Urinary bladder (tissue), 4 donors: ENCODE measurements at places on chromosomes 11 and 22. TPM values are rescaled to one million over a fixed set of nuclear protein-coding genes. Genes with fewer than 3 reads are reported as not detected.

FREY1 gene
- 0.58 TPM for total RNA-seq

- DNase-seq, result peak; percentile 29
These were observed 9.3 kb downstream of the MIF start for GRCh38 chr22:23903328-23903971.

- DNase-seq, result no peak
These were observed 1.0 kb upstream of the YPEL4 start for GRCh38 chr11:57650739-57651090.

DNA sequence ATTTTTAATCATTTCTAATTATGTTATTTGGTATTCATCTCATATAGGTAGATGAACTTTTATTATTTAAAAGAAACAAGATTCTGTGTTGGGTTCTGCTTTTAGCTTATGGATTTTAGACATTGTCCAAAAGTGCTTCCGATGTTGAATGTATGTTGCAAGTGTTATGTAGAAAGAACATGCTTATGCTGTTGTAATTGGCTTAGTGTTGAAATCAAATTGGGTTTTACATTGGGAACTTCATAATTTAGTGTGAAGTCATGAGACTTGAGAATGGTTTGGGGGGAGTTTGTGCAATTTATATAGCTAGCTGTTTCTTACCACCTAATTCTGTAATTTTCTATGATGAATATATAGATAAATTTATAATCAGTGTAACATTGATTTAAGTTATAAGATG, 3.6 kb downstream of the MTMR3 start:
- no peak for DNase-seq

LRRC4C gene
- 7.2 TPM for total RNA-seq

IGF2 gene
- 362 TPM for total RNA-seq

GRCh38 chr11:1870721-1871466, 18.0 kb downstream of the LSP1 start:
- DNase-seq, result no peak

PDE2A gene
- 18.6 TPM for total RNA-seq

- DNase-seq, result no peak
These were observed 12.2 kb downstream of the PHLDB1 start for GRCh38 chr11:118619444-118620197.

GRCh38 chr22:43825651-43826050, 13.5 kb upstream of the EFCAB6 start:
- DNase-seq, result no peak

DNA sequence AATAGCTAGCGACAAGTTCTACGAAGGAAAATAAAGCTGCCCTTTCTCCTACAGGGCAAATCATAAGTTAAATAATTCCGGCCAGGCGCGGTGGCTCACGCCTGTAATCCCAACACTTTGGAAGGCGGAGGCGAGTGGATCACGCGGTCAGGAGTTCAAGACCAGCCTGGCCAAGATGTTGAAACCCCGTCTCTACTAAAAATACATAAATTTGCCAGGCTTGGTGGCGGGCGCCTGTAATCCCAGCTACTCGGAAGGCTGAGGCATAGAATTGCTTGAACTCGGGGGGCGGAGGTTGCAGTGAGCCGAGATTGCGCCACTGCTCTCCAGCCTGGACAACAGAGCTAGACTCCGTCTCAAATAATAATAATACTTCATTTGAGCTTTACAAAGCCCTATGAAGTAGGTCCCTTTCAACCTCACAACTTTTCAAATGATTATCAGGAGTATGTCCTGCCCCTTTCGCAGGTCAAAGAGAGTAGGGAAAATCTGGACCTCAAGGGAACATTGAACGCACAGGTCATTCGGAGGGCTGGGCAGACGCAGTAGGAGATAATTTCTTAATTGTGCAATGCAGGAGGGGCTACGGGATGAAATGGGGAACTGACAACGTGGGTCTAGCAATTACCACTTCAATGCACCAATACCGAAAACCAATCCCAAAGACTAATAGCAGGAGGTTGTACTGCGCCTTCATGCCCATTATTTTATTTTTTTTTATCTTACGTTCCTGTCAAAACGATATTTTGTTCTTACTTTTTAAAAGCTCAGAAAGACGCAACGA, 590 bp downstream of the COMMD9 start:
- no peak for DNase-seq

DNA sequence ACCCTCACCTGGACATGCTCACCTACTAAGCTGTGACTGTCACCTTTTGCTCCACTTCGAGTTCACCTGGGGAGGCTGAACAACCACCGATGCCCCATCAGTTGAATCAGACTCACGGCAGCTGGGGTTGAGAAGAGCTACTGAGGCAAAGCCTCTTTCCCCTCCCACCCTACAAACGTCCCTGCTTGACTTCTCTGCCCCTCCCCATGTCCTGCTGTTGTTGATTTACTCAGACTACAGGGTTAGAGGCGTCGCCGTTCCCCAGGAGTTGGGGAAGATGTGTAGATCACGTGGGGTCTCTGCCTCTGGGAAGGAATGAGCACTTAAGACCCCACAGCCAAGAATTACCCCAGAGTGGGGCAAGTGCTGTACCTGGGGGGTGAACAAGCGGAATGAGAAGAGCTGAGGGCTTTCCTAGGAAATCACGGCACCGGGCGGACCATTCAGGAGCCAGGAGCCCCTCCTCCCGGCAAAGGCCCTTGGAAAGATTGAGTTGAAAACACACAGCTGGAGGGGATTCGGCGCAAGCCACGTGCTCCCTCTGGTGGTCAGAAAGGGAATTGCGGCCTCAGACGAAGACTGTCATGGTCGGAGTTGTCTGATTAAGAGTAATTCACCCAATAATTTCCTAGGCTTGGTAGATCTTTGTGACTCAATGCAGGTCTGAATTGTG, 7.0 kb downstream of the FXYD2 start:
- DNase-seq, result peak; percentile 76

RIBC2 gene
- total RNA-seq, result 3.1 TPM

- DNase-seq, result no peak
These were observed 792.5 kb upstream of the LRRC4C start for GRCh38 chr11:42251984-42252383.

- DNase-seq, result no peak
These were observed 1.1 kb downstream of the USP35 start for GRCh38 chr11:78189851-78190250.

GRCh38 chr11:59769111-59769510, 13.9 kb downstream of the STX3 start:
- DNase-seq, result no peak

DNA sequence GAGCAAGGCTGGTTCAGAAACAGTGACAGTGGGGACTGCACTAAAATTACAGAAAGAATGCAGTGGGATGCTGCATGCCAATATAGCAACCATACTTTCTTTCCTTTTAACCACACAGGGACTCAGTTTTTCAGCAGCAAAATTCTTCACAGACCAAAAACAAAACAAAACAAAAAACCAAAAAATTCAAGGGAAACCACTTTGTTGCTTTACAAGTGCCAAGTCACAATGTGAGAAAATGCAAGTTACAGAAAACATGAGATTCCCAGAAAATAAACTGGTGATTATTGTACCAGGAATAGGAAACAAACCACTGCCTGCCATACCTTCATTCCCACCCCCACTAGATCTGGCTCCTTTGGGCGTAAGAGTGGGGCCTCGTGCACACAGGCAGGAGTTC, 52.6 kb downstream of the TENM4 start:
- no peak for DNase-seq

GRCh38 chr11:125724125-125724524, 22.0 kb upstream of the PATE1 start:
- DNase-seq, result no peak

DNA sequence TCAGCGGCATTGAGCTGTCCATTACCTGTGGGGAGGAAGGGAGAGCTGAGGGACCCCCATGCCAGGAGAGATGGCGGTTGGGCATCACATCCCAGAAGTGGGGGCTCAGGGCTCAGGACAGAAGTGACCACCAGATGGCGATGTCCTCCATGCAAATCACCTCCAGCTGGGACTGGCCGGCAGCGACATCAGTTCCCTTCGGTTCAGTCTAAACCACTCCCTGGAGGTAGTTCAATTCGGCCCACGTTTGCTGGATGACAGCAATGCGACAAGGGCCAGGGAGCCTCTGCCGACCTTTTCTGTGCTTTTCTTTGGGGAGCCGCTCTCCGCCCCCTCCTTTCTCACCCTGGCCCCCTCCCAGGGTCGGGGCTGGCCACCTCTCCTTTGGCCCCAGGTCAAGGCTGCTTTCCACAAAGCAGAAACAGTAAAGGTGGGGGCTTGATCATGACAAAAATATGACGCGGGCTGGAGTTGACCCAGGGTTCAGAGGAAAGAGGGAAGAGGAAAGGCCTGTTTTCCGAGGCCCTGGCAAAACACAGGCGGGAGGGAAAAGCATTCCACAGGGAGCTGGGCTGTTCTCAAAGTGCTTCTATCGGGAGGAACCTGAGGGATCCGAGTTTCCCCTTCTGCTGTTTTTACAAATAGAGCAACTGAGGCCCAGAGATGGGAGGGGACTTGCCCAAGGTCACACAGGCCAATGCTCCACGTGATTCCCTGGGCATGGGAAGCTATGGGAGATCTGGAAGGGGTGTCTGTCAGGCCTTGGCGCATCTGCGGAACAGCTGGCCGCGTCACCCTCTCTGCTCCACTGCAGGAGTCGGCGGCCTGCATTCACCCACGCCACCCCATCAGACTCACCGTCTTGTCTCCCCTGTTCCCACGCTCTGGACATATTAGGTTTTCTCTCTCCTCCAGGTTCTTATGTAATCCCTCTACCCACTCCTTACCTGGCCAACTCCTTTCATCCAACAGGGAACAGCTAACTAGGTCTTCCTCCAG, 54.7 kb downstream of the FBXO7 start:
- peak; percentile 62 for DNase-seq

- no peak for DNase-seq
These were observed 719 bp downstream of the TALDO1 start for GRCh38 chr11:748007-748359.

DNA sequence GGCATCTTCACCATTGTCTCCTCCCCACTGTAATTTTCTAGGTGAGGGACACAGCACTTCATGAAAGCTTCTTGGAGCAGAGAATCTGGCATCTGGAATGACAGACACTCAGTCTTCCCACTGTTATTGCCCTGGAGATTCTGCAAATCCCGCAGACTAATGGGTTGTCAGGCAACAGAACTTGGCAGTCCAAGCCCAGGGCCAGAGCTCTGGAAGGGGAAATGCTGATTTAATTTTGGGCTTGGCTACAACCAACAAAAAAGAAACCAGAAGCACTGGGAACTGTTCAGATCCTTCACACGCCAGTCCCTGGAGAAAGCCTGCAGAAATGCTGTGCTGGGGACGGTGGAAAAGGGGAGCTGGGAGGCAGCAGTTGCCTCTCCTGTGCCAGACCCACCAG, 71.5 kb upstream of the BID start:
- no peak for DNase-seq

TMEM191B gene
- not detected for total RNA-seq

DNA sequence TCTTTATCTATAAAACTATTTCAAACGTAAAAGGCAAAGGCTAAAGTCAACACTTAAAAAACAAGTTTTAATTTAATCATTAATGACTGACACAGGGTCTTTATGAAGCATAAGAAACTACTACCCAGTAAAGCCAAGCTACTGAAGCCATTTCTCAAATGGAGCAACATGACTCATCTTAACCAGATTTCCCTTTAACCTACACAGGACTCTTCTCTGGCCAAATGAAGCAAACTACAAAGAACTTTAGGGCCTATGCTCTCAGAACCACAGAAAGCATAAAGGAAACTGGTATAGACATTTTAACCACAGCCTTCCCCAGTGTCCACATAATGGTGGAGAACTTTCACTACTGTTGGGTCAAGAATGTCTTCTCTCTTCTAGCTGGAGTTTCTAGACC, 34.7 kb downstream of the ALG9 start:
- no peak for DNase-seq

DNA sequence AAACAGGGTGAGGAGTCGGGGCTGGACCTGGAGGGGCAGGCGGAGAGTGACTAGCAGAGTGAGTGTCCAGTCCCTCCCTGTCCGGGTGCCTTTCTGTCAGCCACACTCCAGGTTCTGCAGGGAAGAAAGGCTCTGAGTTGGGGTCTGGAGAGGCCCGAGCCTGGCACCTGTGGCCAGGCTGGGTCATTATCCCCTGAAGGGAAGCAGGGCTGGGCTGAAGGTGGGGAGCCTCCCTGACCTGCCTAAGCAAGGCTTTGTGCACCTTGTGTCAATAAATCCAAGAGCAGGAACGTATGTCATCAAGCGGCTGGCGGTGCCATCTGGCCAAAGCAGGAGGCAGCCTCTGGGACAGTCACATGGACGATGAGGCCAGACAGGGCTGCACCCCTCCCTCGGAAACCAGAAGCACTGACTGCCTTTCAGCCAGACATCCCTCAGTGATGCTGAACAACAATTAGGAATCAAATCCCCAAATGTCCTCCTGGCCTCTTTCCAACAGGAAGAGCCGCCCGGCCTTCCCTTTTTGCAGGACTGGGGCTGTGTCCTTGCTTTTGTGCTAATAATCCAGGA, 73.9 kb upstream of the FGF3 start:
- DNase-seq, result no peak

- no peak for DNase-seq
These were observed 539.5 kb upstream of the LUZP2 start for GRCh38 chr11:23957314-23957713.

DNA sequence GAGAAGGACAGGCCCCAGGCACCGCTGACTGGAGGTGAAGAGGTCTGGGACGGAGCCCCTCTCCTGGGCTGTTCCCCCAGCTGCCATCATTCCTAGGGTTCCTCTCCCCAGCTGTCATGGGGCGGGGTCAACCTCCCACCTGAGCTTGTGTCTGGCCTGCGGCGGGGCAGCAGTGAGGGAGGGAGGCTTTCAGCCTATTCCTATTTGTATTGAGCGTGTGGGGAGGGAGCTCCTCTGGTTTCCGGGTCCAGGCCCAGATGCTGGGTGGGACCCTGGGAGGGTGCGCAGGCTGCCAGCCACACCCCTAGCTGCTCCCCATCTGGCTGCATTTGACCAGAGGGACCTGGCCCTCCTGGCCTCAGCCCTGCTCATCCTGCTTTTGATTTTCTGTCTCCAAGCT, 13.7 kb downstream of the TSPAN4 start:
- DNase-seq, result no peak

OR5P2 gene
- total RNA-seq, result 7.9 TPM

- DNase-seq, result no peak
These were observed 9.1 kb downstream of the CPT1A start for GRCh38 chr11:68832476-68833181.
